ENCODE measurements at places on chromosomes 12 and 14.

DNA sequence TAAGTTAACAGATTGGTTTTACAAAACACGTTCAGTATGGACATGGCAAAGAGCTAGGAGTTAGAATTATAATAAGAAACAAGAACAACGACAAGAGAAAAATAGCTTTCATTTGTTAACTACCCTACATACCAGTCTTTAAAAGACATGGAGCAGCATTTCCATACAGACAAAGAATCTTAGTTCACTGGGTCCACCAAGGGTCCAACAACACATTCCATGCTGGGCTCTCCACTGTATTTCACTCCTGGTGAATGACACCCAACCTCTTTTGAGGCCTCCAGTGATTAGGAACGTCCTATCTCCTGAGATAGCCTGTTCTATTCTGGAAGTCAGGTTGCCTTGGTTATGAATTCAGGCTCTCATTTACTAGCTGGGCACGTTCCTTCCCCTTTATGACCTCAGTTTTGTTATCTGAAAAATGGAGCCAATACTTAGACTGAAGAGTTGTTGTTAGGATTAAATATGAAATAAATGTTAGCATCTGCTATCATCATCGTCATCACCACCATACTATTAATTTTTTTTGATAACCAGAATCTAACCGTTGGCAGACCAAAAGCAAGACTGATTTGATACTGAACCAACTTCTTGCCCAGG lies 37.7 kb downstream of the C12orf75 start:
- no peak for DNase-seq

DNA sequence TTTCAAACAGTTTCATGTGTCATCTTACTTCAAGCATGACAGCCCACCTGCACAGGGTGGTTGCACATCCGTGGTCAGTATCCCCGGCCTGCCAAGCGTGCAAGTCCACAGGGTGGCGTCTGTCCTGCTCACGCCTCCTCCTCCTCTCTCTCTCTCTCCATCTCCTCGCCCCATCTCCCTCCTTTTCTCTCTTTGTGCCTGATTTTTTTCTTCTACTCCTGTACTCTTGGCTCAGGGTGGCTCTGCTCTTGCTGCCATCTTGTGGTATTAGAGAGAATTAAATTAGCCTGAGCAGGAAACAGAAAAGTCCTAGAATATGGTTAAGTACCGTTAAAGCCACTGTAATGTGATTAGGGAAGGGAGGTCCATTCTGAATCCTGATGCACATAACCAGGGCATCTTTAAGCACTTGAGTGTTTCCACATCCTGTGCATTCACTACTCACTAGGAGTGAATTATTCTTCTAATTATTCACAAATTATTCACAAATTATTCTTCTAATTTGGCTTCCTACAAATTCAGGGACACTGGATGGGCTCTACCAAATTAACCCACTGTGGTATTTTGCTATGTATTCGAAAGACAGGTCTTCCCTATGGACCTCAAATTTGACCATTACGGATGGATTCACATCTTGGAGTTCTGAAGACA lies 25.5 kb upstream of the DTX1 start:
- DNase-seq: peak; percentile 73

- no peak for DNase-seq
These were observed 593.0 kb downstream of the VRK1 start for GRCh38 chr14:97390096-97390724.

GRCh38 chr14:74974364-74975058 lies 19.1 kb upstream of the PGF start:
- DNase-seq: no peak

GRCh38 chr14:33792720-33793368 lies 158.0 kb downstream of the EGLN3 start:
- DNase-seq: peak; percentile 92

DNA sequence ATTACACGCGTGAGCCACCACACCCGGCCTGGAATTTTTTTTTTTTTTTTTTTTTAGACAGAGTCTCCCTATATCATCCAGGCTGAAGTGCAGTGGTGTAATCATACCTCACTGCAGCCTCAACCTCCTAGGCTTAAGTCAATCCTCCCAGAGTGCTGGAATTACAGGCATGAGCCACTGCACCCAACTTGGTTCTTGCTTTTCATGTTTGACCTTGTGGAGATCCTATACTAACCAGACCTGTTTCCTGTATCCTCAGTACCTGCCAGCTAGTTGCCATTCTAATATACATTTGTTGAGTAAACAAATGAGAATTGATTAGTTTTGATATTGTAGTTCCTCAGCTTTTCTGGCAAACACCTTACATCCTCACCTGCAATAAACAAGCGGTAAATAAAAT lies 3.2 kb upstream of the VSIG10 start:
- DNase-seq: no peak

GRCh38 chr12:94707892-94708291 lies 57.5 kb upstream of the TMCC3 start:
- no peak for DNase-seq

DNA sequence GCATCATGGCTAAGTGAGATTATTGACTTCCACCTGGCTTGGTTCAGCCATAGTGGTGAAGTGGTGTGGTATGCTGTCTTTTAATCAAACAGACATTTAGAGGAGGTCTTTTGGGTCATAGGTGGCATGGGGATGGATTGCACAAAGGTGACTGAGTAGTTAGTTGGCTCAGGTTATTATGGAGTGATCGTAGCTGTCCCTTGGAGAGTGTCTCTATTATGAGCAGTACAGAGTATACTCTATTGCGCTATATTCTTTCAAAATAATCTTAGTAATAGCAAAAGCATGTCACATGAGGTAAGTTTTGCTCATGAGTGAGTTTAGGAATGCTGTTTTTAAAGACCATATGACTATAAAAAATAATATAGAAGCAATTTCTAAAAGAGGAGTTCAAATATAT lies 60.4 kb downstream of the RASSF8 start:
- no peak for DNase-seq

GRCh38 chr12:1607940-1608712 lies 13.7 kb upstream of the FBXL14 start:
- DNase-seq: no peak

GRCh38 chr12:72035625-72036024 lies 97.0 kb downstream of the TPH2 start:
- DNase-seq: no peak

GRCh38 chr12:76274420-76275083 lies 73.7 kb downstream of the BBS10 start:
- DNase-seq: no peak

- DNase-seq: no peak
These were observed 3.6 kb downstream of the TTC5 start for GRCh38 chr14:20302042-20302755.

GRCh38 chr12:1695886-1696670 lies 5.2 kb downstream of the ADIPOR2 start:
- no peak for DNase-seq

- no peak for DNase-seq
These were observed 1.1 kb upstream of the IRF9 start for GRCh38 chr14:24159777-24160498.

Data from Ammon's horn (tissue), 1 donor.